ENCODE measurements at places on chromosomes 2 and 18.

GRCh38 chr2:54657664-54658083 lies 65.8 kb upstream of the EML6 start:
- DNase-seq = no peak

DNA sequence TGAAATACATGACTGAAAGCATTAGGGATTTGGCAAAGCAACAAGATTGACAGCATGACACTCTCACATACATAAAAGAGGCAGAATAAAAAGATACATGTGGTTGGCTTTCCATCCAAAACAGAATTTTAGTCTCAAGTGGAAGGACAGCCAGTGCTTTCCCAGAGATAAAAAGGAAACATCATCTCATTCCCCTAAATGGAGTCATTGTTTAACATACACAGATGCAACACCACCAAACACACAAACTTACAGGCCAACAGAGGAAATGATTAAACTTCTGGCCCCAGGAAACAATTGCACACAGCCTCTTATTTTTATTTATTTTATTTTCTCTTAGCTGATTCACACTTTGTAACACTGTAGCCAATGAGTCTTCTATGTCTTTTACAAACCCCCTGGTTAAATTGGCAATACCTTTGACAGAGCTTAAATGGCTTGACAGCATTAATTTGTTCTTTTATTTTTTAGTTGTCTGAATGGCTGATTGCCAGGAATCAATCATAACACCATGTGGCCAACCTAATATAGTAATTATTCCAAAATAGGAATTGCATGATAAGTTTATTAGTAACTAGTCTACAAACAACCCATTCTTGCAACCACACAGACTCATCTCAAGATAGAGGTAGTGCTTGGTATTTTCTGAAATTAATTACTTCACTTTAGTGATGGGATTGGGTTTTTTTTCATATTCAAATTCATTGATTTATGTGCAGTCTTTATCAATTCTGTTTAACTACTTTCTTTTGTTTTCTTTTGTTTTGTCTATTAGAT lies 190.5 kb downstream of the RND3 start:
- DNase-seq = no peak

GRCh38 chr2:3662239-3662638 lies 4.2 kb downstream of the ALLC start:
- no peak for DNase-seq

- DNase-seq = no peak
Measured at GRCh38 chr2:109537565-109538222, 76.1 kb downstream of the SEPTIN10 start.

DNA sequence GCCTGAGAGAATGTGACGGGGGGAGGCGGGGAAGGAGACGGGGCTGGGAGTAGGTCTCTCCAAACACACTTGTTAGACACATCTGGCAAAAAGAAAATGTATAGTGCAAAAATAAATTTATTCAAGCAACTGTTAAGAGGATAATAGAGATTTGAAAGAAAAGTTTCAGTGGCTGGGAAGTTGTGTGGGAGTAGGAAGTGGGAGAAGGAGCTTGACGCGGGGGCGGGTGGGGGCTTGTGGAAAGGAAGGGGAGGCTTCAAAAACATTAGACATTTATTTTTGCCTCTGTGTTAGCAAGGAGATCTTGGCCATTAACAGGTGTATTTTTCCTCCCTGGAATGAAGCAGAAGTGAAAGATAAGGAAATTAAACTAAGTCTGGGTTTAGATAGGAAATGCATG lies 90.3 kb downstream of the KLF7 start:
- no peak for DNase-seq

DNA sequence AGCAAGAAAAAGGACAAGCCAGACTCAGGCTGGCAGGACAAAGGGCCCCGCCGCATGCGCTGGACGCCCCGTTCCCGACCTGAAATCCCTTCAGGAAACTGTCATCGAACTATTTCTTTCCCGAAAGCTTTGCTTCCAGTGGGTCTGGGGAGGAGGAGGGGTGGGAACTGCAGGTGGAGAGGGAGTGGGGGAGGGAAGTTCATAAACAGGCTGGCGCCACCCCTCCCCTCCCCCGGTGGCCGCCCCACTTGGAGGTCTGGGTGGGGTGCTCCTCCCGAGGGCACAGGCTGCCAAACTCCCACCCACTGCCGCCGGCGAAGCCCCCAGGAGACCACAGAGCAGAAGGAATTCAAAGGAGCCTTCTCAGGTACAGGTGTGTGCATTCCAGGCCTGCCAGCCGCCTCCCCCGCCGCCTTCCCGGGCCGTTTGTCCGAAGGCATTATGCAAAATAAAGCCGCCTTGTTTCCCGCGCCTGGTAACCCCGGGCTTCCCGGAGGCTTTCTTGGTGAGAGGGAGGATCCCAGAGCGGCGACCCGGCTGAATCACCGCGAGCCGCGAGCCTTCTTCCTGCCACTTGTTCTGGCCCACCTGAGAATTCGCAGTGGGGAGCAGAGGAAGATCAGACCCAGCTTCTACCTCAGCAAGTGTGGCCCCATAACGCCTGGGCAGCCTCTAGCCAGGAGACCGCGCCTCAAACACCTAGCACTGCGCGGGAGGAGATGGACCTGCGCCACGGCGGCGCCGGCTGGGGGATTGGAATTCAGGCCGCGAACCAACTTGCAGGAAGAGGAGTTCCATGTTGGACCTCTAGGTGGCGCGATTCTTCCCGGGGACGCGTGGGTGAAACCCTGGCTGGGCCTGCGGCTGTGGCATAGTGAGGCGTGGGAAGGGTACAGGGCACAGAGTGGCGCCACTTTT lies 101.9 kb downstream of the FOXI3 start:
- peak; percentile 35 for DNase-seq

- no peak for DNase-seq
Measured at GRCh38 chr2:149104221-149104620, 65.7 kb downstream of the LYPD6B start.

- DNase-seq = no peak
Measured at GRCh38 chr2:72138921-72139381, 8.7 kb downstream of the CYP26B1 start.

DNA sequence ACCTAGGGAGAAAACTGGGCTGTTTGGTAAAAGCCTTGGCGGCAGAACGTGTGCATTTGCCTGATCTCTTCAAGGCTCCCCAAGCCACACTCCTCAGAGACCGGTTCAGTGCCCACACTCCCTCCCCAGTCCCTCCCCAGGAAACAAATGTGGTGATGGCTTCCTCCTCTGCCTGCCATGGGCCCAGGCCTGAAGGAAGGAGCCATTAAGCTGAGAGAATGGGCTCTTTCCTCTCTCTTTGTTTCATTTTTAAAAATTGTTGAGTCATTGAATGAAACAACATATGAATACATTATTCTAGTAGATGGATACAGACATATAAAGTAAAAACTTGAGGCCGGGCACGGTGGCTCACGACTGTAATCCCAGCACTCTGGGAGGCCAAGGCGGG lies 50.6 kb upstream of the YWHAQ start:
- DNase-seq = no peak

GRCh38 chr2:193895226-193895625 lies 1700.5 kb upstream of the TMEFF2 start:
- DNase-seq = no peak

GRCh38 chr2:172510088-172510487 lies 45.8 kb upstream of the PDK1 start:
- DNase-seq = no peak

DNA sequence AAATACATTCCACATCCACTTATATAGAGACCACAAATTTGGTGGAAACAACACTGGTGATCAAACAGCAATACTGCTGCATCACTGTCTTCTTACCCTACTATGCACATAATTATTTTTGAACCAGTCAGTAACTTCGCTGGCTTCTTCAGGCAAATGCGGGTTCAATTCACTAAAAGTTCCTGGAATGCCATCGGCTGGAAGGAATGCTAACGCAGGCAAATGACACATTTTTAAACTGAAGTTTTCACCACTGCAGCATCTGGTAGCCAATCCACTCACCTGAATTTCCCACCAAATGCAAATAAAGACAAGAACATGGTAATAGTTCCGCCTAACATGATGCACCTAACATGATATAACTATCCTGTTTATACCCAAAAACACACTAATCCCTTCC lies 10.0 kb upstream of the HDHD2 start:
- no peak for DNase-seq

DNA sequence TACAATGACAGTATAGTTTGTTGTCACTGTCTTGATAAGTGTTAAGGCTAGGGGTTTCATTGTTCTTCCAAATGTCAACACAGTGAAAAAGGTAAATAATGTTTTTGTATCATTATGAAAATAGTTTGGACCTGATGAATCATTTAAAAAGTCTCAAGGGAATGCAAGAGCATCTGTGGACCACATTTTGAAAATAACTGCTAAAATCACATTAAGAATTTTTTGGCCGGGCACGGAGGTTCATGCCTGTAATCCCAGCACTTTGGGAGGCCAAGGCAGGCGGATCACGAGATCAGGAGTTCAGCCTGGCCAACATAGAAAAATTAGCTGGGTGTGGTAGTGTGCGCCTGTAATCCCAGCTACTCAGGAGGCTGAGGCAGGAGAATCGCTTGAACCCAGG lies 10.3 kb downstream of the SCN1A start:
- no peak for DNase-seq

DNA sequence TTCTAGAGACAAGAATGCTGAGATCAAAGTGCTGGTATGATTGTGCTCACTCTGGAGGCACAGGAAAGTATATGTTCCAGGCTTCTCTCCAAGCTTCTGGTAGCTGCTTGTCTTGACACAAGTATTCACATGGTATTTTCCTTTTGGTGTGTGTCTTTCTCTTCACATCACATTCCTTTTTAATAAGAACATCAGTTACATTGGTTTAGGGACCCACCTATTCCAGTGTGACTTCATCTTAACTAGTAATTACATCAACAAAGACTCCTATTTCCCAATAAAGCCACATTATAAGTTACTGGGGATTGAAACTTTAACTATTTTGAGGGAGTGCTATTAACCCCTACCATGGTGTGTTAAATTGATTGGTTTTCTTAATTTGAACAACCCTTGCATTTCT lies 119.1 kb downstream of the FSIP2 start:
- no peak for DNase-seq

DNA sequence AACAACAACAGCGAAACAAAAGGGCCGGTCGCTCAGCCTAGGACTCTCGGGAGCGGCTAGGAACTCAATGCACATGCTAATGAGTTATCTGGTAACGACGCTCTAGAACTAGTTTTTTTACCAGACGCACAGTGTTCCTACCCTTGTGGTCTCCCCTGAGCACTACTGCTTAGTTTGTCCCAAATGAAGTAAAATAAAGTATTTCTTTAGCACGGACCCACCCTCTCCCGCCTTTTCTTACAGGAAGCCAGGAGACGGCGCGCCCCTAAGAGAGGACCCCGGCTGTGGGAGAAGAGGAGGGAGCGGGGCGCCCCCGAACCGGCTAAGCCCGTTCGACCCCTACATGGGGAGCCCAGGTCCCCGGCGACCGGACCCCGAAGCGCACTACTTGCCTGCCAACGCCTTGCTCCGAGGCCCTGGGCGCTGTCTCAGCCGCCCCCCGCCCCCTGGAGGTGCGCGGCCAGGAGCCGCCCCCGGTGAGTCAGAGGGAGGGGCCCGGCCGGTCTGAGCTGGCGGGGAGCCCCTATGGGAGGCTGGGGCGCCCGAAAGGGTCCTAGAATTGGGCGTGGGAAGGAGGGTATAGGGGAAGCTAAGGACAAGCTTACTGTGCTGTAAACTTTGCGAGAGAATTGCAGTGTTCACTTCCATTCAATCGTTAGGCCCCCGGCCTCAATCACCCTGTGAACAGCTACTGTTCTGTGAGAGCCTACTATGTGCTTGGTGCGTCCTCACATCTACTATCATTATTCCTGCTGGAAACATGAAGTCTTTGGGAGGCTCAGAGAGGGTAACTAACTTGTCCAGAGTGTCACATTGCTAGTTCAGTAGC lies 3.6 kb upstream of the CAPG start:
- no peak for DNase-seq

DNA sequence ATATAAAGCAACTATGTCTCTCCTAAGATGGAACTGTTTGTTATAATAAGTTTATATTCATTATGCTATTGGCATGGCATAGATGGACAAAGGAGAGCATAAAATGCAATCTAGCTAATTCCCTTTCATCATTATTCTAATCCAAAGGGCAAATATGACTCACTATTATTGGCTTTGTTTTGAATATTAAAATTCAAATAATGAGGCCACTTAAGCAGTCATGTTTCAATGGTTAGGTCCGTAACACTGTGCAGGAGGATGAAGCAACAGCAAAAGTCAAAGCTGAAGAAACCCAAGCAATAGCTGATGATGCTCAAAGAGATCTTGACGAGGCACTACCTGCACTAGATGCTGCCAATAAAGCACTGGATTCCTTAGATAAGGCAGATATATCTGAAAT lies 177.1 kb downstream of the TRABD2A start:
- DNase-seq = no peak

DNA sequence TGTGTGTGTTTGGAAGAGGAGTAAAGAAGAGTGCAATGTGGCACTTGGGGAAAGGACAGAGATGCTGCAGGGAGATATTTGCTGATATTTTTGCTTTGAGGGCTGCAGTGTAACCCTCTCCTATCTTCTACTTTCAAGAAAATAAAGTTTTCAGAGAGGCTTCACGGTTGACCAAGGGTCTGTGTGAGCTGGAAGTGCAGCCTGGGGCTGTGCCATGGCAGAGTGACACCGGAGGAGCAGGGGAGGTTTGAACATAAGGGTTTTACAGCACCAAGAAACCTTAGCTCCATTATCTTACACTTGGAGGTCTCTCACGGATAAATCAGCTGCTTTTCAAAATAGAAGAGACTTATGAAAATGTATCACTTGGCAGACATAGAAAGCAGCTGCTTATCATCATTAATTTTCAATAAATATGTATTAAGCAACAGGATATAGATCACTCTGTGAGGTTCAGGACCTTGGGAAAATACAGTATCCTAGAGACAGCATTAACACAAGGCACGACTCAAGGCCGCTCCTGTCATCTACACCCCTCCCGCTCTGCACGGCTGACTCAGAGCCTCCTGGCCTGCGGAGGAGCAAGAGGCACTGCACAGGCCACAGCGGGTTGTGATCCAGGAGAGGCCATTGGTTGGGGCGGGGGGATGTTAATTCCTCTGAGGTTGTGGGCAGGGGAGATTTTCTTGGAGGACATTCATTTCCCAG lies 127.8 kb downstream of the COPS8 start:
- DNase-seq = no peak

DNA sequence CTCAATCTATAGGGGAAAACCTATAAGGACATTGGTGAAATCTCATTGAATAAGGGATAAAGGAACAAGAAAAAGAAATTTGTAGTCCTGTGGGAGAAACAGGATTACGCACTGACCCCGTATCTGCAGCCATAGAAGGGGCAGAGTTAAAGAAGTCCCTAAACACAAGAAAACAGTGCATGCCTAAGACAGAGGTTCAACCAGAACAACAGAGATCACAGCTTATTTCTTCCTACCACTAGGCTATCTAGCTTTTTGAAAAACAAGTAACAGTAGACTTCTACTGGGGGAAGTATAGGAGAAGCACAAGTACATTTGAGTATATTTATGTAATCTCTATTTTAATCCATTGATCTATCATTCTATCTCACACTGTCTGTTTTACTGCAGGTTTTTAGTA lies 485.2 kb upstream of the REG3G start:
- no peak for DNase-seq

DNA sequence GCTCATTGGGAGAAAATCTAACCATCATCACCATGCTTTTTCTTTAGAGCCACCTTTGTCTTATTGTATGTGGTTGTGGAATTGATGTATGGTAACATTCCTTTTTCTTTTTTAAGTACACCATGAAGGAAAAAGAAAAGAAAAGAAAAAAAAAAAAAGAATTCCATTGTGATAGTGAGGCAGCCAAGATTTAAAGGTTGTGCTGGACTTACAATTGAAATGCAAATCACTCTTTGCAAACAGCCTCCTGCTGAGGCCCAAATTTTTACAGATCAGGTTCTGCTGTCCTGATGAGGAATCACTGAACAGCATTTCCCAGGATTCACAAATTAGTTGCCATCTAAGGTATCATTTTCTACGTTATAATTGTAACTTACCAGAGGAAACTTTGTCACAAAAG lies 1101.0 kb upstream of the FANCL start:
- DNase-seq = no peak
